ENCODE measurements at places on chromosomes 4 and X. TPM values are rescaled to one million over a fixed set of nuclear protein-coding genes. Genes with fewer than 3 reads are reported as not detected.

Gene SLC49A3
- not detected for total RNA-seq

Gene PAGE1
- total RNA-seq = not detected

GRCh38 chrX:120462370-120462769 is 6.7 kb downstream of the LAMP2 start:
- DNase-seq = no peak

GRCh38 chrX:24979081-24979480 is 36.7 kb downstream of the ARX start:
- no peak for DNase-seq

Gene RP2
- total RNA-seq = 20.6 TPM

Gene MAP9
- 3.3 TPM for total RNA-seq

GRCh38 chr4:6189511-6189910 is 10.8 kb downstream of the JAKMIP1 start:
- no peak for DNase-seq

- no peak for DNase-seq
These were observed 238.1 kb downstream of the ARAP2 start for GRCh38 chr4:36006226-36006625.

GRCh38 chr4:53859305-53859704 is 205.1 kb downstream of the CHIC2 start:
- no peak for DNase-seq

DNA sequence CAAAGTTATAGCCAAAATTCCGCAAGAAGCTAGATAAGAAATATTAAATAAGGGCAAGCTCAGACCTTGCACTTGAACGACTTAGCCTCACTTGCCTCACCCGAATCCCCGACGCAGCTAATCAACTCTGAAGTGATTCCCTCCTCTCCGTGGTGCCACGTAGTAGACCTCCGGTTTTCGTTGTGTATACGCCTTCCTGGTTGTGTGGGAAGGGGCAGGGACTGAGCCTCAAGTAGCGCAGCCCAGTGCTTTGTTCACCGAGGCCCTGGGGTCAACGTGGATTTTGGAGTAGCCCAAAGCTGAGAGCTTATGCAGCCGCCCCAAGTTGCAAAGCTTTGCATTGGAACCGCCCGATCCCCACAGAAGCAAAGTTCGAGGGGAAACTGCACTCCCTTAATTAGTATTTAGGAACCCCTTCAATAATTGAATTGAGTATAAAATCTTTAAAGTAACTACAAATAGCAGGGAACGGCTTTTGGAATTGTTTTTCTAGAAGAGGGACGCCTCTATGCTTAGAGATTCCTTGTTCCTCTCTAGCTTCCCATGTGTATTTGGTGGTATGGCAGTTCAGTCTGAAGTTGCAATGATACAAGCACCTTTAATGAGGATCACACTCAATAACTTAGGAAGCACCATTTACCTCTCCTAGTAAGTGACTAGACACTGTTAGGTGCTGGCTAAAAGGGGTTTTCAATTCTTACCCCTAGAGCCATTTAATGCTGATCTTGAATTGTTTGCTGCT is 55.7 kb downstream of the LINC00632 start:
- peak; percentile 31 for DNase-seq

Gene ZCCHC13
- not detected for total RNA-seq

Gene CFAP47
- total RNA-seq = not detected

DNA sequence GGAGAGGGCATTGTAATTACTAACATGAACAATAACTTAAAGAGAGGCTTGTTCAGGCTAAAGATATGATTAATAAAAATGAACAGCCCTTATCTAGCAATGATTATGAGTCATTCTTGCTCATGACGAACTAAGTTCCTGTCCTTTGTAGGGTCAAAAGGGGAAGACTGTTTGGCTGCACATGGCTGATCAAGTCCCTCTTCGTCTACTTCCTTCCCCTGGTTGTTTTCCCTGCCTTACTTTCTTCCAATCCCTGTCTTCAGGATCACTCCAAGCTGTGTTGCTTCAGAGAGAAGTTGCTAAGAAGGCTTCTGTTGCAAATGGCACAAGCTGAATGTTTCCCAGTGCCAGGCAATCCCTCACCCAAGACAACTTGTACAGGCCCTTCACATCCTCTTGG is 115.0 kb upstream of the HS3ST1 start:
- DNase-seq = peak; percentile 68

Gene EVC2
- 18.0 TPM for total RNA-seq

- DNase-seq = no peak
These were observed 173.4 kb upstream of the JADE1 start for GRCh38 chr4:128635955-128636560.

DNA sequence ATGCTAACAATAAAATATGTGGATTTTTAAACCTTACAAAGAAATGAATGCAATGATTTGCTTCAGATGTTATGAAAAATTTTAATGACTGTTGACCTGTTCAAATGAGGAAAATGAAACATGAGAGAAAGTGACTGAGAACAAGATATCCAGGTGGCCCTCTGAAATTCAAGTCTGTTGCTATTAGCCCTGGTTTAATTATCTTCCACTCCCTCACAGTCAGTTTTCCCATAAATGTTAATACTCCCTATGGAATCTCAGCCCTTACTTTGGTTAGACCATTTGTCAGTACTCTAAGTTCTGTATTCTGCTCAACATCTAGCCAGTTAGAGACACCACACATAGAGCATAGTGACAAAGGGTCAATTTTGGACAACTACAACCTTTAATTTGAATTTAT is 327.8 kb downstream of the PDGFC start:
- DNase-seq = no peak

Gene C1GALT1C1
- total RNA-seq = 33.2 TPM

DNA sequence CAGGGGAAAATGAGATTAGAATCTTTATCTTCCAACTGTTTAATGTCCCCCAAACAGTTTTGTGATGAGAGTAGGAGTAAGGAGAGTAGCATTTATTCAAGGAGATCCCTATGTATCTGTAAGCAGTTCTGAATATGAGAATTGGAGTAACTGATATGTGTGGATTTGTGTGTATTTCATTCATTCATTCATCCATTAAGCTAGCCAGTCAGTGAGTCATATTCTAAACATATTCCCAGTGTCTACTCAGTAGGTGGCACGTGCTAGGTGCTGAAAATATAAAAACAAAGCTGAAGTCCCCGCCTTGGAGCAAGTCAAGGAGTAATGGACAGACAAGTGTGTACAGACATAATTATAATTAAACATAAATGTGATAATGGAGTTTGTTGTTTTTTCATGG is 12.4 kb upstream of the STX18 start:
- no peak for DNase-seq

DNA sequence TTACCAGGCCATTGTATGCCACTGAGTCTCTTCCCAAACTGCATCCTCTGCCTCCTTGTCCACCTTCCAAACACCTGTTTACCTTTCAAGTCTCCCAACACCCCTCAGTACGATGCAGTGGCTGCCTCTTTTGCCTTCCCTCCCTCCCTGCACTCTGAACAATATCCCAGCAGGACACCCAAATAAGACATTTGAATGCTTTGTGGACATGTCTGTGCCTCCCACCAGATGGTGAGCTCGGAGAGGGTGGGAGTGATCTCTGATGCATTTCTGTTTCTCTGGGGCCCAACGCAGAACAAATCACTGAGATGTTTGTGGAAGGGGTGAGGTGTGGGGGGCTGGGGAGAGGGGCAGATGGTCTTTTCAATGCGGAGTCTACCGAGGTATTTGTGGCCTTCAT is 33.4 kb downstream of the PJA1 start:
- DNase-seq = no peak

GRCh38 chr4:169492436-169493163 is 119.8 kb downstream of the NEK1 start:
- DNase-seq = peak; percentile 44

GRCh38 chr4:8817096-8817812 is 54.4 kb downstream of the HMX1 start:
- no peak for DNase-seq

DNA sequence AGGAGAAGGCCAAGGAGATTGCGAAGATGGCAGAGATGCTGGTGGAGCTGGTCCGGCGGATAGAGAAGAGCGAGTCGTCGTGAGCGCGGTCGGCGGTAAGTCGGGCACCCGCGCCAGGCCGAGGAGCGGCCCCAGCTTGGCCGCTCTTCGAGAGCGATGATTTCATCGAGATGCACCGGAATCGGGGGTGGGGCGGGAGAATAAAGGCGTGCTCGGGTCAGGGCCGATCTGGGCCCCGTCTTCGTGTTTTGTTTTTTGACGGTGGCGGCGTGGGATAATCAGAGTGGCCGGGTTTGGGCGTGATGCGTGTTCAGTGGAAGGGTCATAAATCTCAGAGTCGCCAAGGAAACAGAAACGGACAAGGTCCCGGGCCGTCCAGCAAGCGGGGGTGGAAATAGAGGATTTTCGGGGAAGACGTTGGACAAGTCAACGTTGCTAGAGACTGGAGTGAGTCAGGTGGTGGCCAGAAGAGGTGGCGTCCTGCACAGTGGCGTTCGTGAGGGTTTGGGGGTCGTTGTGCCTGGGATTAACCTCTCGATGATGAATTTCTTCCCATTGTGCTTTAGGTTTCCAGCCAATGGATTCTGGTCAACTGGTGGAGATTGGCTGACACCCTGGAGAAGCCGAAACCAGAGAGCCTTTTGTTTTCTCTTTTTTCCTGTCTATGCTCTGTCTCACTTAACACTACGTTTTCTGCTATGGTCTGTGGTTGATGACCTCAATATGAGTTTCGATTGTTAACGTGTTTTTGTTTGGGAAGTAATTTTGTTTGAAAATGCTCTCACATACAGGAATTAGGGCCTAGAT is 882 bp downstream of the MRFAP1 start:
- peak; percentile 57 for DNase-seq

Gene MAGEA10
- not detected for total RNA-seq

- no peak for DNase-seq
These were observed 9.6 kb downstream of the IRS4 start for GRCh38 chrX:108726748-108727147.

Gene MAOA
- 4.6 TPM for total RNA-seq

DNA sequence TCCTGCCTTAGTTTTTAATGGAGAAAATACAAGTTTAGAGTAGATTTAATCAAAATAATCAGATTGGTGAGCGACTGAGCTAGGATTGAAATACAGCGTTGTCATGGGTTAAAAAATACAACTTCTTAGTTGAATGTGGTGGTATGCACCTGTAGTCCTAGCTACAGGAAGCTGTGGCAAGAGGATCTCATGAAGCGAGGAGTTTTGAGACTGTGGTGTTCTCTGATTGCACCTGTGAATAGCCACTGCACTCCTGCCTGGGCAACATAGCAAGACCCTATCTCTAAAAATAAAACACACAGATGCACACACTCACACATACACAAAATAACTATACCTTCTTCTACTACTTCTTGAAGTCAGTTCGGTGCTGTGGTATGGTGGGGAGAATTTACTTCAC is 19.8 kb upstream of the GBA3 start:
- DNase-seq = no peak

GRCh38 chr4:16573739-16574138 is 324.7 kb downstream of the LDB2 start:
- DNase-seq = no peak

GRCh38 chr4:12393631-12394262 is 965.1 kb upstream of the HS3ST1 start:
- no peak for DNase-seq

Gene ENAM
- total RNA-seq = 0.06 TPM

- DNase-seq = no peak
These were observed 300.5 kb upstream of the LCORL start for GRCh38 chr4:18321956-18322530.

Gene EMCN
- not detected for total RNA-seq

Gene SYP
- total RNA-seq = 2.0 TPM

DNA sequence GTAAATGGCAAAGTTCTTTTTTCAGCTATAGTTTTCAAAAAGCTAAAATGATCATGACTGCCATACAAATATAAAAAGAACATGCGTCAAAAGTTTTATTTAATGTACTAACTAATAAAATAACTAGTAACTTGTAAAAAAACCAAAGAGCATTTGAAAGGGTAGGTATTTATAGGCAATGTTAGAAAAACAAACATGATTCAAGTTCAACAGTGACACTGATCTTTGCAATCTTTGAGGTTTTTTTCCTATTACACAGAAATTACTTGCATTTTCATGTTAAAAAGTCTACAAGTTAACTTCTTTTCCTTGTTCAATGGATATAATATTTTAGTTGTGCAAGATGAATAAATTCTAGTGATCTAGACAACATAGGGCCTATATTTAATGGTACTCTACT is 72.3 kb upstream of the GRID2 start:
- peak; percentile 19 for DNase-seq

DNA sequence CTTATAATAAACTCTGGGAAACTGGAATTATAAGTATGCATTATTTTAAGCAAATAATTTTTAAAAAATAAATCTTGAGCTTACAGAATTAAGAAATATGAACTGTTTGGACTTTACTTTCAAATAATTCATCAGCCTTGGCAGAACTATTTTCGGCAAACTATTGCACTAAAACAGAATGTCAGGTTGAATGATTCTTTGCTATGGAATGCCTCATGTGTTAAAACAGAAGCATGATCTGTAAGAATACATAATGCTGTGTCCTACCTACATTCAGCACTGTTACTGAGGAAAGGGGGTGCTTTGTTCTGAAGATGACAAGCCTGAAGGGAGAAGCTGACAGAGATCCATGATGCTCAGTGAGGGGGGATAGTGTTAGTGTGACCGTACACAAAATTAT is 55.6 kb upstream of the EXOC1L start:
- DNase-seq = no peak

Gene NWD2
- not detected for total RNA-seq

DNA sequence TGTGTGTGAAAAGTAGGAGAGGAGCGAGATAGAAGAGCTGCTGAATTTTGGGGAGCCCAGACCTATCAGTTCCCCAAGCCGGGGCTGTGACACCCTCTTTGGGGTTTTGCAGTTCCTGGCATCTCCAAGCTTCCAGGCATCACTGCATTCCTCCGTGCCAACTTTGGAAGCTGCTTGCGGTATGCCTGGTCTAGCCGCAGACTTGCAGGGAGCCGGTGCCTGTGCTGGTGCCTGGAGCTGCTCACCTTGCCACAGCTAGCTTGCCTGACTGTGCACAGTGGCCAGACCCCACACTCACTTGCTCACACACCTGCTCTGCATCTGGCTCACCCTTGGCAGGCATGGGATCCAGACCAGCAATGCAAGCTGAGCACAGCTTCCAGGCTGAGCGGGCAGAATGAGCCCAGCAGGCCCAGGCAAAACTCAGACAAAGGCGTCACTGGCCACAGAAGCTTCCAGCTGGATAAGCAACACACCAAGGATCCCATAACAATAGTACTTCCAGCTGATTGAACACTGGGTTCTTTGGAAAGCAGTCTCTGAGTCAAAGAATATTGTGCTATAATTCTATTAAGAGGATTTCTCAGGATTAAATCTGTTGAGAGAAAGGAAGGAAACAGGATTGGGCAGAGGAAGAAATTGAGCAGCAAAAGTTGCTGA is 390.9 kb downstream of the TEX13C start:
- no peak for DNase-seq

Gene RUFY3
- total RNA-seq = 36.4 TPM

Gene MAGEC1
- total RNA-seq = not detected
